ENCODE measurements at places on chromosomes 6 and 20.
A peak's percentile ranks its signal among the peaks of the same experiment; 100 is the strongest.

DNA sequence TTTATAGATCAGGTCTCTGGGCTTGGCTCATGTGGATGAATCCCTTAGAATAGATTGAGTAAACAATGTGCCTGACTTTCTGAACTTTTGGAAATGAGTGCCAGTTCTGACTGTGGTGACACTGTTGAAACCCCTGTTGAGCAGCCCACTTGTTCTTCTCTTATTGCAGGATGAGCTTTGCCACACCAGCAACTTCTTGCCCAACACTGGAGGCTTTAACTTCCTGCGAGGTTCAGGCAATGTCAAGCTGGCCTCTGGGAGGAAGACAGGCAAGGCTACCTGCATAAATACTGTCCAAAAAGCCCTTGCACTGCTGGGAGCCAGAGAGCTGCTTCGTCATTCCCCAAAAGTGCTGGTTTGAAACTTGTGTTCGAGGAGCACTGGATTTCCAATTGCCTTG, 32.8 kb upstream of the SMIM8 start:
- no peak for DNase-seq

GRCh38 chr20:11718474-11719094, 199.1 kb upstream of the BTBD3 start:
- DNase-seq = no peak

DNA sequence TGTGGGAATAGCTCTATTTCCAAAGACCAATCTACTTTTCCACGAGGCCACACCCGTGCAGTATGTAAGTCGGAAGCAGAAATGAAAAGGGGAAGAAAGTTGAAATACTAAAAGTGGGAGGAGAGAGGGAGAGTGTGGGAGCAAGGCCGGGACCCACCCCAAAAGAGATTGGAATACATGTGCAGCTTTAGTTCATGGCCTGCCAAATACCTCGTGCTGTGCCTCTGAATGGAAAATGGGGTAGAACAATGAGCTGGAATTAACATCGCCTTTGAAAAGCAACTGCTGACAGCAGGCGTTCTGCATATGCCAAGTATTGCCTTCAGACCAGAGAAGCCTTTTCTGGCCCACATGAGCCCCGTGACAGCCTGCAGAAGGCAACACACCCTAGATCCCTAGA, 155.6 kb downstream of the CD83 start:
- no peak for DNase-seq

- no peak for DNase-seq
Measured at GRCh38 chr6:151372164-151372563, 19.2 kb downstream of the ZBTB2 start.

DNA sequence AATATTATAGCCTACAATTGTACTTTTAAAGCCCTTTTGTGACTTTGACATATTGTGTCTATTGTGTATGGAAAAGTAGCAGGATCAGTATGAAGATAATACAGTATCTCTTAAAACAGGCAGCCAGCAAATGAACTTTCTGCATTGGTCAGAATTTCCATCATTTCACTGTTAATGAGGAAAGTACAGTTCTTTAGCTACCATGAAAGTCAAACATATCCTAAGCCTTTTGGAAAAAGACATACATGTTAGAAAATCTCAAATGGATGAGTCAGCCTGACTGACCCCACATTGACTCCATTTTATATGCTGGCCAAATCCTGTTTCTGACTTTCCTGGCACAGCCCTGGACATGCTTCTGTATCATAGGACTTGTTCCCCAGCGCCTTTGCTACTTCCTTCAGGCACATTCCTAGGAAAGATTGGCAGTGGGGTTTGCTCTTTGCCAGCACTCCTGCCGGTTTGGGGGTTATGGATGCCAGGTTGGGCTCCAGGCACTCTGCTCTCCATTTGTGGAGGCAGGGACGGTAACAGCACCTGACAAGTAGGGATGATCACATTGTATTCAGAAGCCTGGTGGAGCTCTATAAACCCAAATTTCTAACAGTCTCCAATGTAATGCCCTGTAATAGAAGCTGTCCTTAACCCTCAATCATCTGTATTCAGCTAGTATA, 43.7 kb downstream of the TOP1 start:
- no peak for DNase-seq

GRCh38 chr6:6533176-6533575, 55.3 kb upstream of the LY86 start:
- DNase-seq = no peak

- DNase-seq = no peak
Measured at GRCh38 chr6:55131616-55132015, 42.7 kb upstream of the HCRTR2 start.

GRCh38 chr6:38571721-38572120, 68.0 kb downstream of the BTBD9 start:
- DNase-seq = no peak

- no peak for DNase-seq
Measured at GRCh38 chr20:53124075-53124551, 152.0 kb downstream of the TSHZ2 start.

- no peak for DNase-seq
Measured at GRCh38 chr6:38604700-38605099, 35.0 kb downstream of the BTBD9 start.

DNA sequence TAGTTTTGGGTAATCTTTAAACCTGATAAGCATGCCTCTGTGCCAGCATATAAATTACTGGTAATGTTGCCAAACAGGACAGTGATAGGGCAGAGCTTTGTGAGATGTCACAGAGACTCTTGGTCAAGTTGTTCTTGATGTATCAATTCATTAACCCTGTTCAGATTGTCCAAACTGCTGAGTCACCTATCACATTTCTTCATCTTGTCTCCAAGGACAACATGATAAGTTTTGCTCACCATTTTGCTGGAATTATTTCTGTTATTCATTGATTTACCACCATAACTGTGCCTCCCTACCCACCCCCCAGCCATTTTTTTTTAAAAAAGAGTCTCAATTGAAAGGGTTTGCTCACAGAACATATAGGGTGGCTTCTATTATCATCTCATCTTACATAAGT, 19.5 kb upstream of the GMNN start:
- no peak for DNase-seq

GRCh38 chr20:49045440-49046086, 549 bp upstream of the CSE1L start:
- no peak for DNase-seq

- no peak for DNase-seq
Measured at GRCh38 chr6:5968817-5969734, 37.6 kb downstream of the NRN1 start.

GRCh38 chr20:63442100-63442493, 30.4 kb downstream of the KCNQ2 start:
- peak; percentile 76 for DNase-seq

- DNase-seq = peak; percentile 78
Measured at GRCh38 chr6:41577356-41578216, 31.4 kb downstream of the FOXP4 start.

GRCh38 chr20:61765871-61766654, 299.6 kb downstream of the TAF4 start:
- DNase-seq = no peak

- no peak for DNase-seq
Measured at GRCh38 chr6:35651244-35651643, 37.5 kb downstream of the FKBP5 start.

DNA sequence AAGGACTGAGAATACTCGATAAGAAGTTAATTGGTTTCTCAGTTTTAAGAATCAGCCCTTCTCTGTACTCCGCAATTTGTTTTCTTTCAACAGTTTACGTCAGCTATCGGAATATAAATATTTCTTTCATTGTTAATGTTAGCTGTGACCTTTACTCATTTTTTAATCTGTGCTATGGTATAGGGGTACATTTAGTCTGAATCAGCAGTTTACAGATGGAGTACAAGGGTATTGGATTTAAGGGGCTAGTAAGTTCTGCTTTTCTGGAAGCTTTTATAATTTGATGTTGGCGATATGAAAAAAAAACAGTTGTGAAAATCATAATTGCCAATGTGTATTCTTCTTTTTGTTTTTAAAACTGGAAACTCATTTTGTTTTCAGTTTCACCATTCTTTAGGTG, 23.0 kb downstream of the FAM135A start:
- no peak for DNase-seq

GRCh38 chr6:169976301-169977081, 225.1 kb downstream of the ERMARD start:
- no peak for DNase-seq

- no peak for DNase-seq
Measured at GRCh38 chr20:38253571-38253970, 7.0 kb downstream of the KIAA1755 start.

DNA sequence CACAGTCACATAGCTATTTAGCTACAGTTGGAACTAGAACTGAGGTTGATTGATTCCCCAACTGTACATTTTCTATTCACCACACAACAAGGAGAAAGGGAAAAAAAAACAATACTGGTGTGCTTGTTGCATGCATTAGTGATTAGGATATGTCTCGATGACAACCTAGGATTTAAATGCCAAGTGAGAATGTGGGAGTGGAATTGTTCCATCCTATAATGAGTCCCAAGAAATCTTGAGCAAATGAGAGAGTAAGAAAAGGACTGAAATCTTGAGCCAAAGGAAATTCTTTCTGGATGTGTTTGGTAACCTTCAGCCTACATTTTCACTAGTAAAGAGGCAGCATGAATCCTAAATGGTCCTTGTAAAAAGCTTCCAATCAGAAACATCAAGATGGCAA, 232.7 kb downstream of the HIVEP2 start:
- DNase-seq = no peak

DNA sequence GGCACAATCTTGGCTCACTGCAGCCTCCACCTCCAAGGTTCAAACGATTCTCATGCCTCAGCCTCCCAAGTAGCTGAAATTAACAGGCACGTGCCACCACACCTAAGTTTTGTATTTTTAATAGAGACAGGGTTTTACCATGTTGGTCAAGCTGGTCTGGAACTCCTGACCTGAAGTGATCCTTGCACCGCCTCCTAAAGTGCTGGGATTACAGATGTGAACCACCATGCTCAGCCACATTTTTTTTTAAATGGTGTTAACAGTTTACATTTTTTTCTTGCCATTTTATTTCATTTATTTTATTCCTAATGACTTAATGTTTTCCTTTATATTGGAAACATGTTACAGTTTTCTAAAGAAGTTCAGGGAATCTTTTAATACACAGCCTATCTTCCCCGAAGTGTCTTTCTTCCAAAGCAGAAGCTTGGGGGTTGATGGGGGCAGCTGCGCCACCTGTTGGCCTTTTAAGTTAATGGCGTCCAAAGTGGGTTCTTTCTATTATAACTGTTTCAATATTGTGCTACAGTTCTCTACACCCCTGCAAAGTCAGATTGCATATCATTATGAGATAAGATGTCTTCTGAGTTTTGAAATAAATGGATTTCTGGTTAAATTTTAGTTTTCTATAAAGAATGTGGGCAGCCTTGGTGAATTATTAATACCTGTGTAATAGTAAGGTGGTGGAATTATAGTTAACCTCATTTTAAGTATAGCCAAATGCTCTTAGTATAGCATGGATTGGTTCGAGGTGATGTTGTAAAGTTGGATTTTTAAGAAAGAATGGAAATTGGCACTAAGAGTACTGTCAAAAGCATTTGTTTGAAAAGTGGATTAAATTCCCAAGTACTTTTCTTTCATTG, 42.0 kb upstream of the PLCG1 start:
- DNase-seq = peak; percentile 47

DNA sequence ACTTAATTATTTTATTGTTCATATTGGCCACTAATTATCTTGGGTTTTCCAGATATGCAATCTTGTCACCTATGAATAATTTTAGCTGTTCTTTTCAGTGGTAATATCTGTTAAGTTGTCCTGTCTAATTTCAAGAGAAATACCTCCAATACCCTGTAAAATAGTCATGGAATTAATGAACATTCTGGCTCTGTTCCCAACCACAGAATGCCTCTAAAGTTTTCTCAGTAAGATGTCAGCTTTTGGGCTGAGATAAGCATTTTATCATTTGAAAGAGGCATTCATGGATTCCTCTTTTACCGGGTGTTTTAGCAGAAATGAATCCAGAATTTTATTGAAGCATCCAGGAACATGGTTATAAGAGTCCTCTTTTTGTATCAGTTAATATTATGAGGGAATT, 109.3 kb downstream of the WDR27 start:
- no peak for DNase-seq
